ENCODE measurements at places on chromosomes 5 and 9.

DNA sequence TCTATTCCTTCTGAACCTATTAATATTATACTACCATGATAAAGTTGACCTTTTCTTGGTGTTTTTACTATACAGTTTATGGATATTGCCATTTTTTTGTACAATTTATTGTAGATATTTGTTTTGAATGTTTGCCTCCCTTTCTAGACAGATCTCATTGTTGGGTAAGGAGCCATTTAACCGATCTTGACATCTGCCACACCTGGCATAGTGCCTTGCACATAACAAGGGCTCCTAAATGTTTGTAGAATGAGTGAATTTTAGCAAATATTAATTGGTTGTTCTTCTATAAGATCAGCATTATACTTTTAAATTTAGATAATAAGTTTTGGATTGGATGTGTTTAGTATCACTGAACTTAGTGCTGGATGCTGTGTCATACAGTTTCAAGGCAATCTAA lies 175.3 kb downstream of the GDNF start:
- no peak for DNase-seq

GRCh38 chr5:32760091-32760509 lies 49.0 kb downstream of the NPR3 start:
- DNase-seq: no peak

GRCh38 chr9:94807556-94807955 lies 81.1 kb downstream of the AOPEP start:
- no peak for DNase-seq

GRCh38 chr9:33661176-33661575 lies 134.2 kb upstream of the PRSS3 start:
- no peak for DNase-seq

- no peak for DNase-seq
Measured at GRCh38 chr9:94135222-94135621, 51.0 kb downstream of the PTPDC1 start.
